ENCODE measurements at places on chromosomes 13 and 19. TPM values are rescaled to one million over a fixed set of nuclear protein-coding genes. Genes with fewer than 3 reads are reported as not detected.

GRCh38 chr13:93862259-93862658 is 617.2 kb downstream of the DCT start:
- no peak for DNase-seq

DNA sequence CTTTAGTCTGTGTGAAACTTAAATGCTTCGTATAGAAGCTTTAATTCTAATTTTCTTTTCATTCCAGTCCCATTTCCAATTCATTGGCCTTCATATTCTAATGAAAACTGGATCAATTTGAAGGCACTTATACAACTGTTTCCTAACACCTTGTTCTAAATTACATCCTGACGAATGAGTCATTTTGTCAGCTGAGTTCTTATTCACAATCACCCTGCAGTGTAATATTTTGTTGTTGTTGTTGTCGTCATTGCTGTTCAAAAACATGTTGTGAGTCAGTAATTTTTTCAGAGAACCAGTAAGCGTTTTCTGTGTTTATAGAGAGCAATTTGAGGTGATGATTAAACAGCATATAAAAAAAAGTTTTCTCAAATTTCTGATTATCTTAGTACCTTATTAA is 290.0 kb downstream of the PCDH9 start:
- no peak for DNase-seq

DNA sequence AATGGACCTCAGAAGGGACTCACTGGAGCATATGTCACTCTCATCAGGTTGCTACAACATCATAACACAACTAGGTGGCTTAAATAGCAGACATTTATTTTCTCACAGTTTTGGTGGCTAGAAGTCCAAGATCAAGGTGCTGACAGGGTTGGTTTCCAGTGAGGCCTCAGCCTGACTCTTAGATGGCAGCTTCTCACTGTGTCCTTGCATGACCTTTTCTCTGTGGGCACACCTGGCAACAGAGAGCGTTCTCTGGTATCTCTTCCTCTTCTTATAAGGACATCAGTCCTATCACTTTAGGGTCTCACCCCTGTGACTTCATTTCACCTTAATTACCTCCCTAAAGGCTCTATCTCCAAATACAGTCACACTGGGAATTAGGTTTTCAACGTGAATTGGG is 74.5 kb downstream of the CYSLTR2 start:
- no peak for DNase-seq

DNA sequence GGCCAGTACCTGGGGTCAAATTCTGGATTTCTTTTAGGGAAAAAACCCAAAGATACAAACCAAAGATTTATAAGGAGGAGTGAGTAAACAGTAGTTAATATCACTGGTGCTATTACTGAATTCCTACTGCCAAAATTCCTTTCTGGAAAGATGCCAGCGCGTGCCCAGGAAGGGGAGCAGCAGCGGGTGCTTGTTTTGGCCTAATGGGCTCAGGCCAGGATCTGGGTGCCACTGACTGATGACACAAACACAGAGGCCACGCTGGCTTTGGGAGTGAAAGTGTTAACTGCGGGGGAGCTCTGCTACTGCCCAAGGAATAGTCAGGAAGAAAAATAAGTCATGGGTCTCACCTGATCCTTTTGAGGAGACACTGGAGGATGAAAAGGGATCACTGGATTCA is 61.2 kb downstream of the KLF2 start:
- DNase-seq, result no peak

C19orf67 gene
- not detected for total RNA-seq

TMEM238 gene
- 0.71 TPM for total RNA-seq

CA11 gene
- 13.0 TPM for total RNA-seq

DNA sequence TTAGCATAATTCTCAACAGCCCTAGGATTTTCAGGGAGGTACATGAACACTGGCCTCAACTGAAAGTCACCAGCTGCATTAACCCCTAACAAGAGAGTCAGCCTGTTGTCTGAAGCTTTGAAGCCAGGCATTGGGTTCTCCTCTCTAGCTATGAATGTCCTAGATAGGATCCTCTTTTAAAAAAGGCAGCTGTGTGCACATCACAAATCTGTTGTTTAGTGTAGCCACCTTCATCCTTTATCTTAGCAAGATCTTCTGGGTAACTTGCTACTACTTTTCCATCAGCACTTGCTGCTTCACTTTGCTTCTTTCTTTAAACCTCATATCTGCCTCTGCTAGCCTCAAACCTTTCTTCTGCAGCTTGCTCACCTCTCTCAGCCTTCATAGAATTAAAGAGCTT is 1692.1 kb downstream of the EFNB2 start:
- DNase-seq, result no peak

SSC5D gene
- total RNA-seq, result 1.5 TPM

ZNF208 gene
- total RNA-seq, result not detected

DNA sequence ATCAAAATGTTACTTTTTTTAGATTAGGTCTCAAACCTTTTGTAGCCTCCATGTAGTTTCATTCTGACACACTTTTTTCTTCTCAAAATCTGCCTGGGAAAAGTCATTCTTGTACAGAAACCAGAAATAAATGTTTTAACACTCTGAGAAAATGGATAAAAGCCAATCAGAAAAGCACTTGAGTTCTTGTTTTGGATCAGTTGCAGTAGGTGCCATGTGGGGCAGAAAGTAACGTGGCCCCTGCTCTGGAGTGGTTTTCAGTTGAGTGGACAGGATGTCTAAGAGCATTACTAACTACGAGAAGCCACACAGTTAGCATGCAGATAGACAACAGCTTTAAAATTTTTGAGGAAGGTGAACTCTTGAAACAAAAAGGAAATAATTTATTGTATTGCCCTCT is 19.1 kb downstream of the GPR183 start:
- no peak for DNase-seq

- DNase-seq, result peak; percentile 72
These were observed 2.4 kb downstream of the TIMM13 start for GRCh38 chr19:2424686-2425621.
